Occipital lobe (tissue), 3 donors: ENCODE measurements at places on chromosomes 1 and 21. TPM values are rescaled to one million over a fixed set of nuclear protein-coding genes. Genes with fewer than 3 reads are reported as not detected.

GRCh38 chr1:207282058-207282457, 39.4 kb upstream of the CD55 start:
- no peak for DNase-seq

- DNase-seq = no peak
Measured at GRCh38 chr1:6730880-6731279, 29.3 kb upstream of the DNAJC11 start.

GRCh38 chr1:118890851-118891384, 97.2 kb downstream of the TBX15 start:
- DNase-seq = no peak

GRCh38 chr21:46325073-46325912, 1.3 kb downstream of the PCNT start:
- peak; percentile 22 for DNase-seq

GRCh38 chr1:71717186-71717585, 565.2 kb downstream of the NEGR1 start:
- DNase-seq = no peak

GRCh38 chr1:212760126-212760823, 31.3 kb downstream of the NSL1 start:
- DNase-seq = no peak

GRCh38 chr1:206023695-206024094, at the start of gene CTSE:
TSS of gene CTSE (minus strand) at chr1:206023895. CDS start at chr1:206023791, 104 bp downstream.
- no peak for DNase-seq

GRCh38 chr1:195754303-195754702, 853.9 kb downstream of the KCNT2 start:
- DNase-seq = no peak

DNA sequence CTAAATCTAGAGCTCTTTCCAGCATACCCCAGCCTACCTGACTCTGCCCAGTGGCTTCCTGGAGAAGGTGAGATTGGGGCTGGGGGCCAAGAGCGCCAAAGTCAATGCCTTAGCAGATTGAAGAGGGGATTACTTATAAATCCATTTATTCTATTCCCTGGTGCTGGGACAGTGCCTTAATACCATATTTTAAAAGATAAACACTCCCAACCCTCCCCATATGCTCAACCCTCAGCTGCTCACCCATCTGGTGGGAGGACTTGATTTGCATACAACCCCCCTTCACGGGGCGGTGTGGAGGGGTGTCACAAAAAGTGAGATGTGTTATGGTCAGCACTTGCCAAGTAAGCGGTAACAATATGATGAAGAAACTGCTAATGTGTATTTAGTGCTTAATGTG, 3.2 kb upstream of the DISP3 start:
- no peak for DNase-seq

DNA sequence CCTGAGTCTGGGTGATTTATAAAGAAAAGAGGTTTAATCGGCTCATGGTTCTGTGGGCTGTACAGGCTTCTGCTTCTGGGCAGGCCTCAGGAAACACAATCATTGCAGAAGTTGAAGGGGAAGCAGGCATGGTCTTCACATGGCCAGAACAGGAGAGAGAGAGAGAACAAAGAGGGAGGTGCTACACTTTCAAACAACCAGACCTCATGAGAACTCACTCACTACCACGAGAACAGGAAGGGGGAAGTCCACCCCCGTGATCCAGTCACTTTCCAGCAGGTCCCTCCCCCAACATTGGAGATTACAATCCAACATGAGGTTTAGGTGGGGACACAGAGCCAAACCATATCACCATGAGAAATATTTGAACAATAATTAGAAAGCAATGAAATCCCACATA, 222.9 kb downstream of the FAM72C start:
- DNase-seq = no peak

GRCh38 chr1:36482724-36483388, at the start of gene CSF3R:
TSS of gene CSF3R (minus strand) at chr1:36482913. CDS start at chr1:36479496, 3,417 bp downstream.
- no peak for DNase-seq

CBS gene
- 68.3 TPM for total RNA-seq

SSR2 gene
- total RNA-seq = 193 TPM

RBBP4 gene
- 212 TPM for total RNA-seq

SPEN gene
- 80.0 TPM for total RNA-seq

TFF3 gene
- not detected for total RNA-seq

FCGR2B gene
- total RNA-seq = 0.47 TPM

IL24 gene
- not detected for total RNA-seq
